ENCODE measurements at places on chromosomes 11 and 22.

DNA sequence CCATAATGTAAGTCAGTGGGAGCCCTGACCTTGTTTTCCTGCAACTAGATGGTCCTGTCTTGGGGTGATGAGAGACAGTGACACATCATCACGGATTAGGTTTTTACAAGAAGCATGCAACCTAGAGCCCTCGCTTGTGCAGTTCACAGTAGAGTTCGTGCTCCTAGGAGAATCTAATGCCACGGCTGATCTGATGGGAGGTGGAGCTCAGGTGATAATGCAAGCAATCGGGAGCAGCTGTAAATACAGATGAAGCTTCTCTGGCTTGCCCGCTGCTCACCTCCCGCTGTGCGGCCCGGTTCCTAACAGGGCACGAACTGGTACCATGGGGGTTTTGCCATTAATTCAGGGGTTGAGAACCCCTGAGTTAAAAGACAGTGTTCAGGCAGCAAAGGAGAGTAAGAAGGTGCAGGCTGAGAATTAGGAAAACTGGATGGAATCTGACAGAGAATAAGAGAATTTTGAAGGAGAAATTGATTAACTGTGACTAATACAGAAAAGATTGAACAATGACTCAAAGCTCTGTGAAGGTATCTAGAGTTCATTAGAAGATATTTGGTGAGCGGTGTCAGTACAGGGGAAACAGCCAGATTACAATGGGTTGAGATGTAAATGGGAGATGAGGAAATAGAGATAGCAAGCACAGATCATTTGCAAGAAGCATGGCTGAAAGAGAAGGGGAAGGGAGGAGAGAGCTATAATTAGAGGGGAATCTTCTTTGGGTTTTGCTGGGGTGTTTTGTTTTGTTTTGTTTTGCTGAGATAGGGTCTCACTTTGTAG is 21.0 kb downstream of the WEE1 start:
- DNase-seq: no peak

GRCh38 chr22:39684702-39685281 is 114.2 kb downstream of the CACNA1I start:
- DNase-seq: no peak

GRCh38 chr11:125532668-125533067 is 36.6 kb upstream of the FEZ1 start:
- DNase-seq: no peak

GRCh38 chr11:119298726-119299125 is 18.2 kb downstream of the MCAM start:
- DNase-seq: no peak

GRCh38 chr11:77487790-77488189 is 13.9 kb upstream of the PAK1 start:
- DNase-seq: no peak

DNA sequence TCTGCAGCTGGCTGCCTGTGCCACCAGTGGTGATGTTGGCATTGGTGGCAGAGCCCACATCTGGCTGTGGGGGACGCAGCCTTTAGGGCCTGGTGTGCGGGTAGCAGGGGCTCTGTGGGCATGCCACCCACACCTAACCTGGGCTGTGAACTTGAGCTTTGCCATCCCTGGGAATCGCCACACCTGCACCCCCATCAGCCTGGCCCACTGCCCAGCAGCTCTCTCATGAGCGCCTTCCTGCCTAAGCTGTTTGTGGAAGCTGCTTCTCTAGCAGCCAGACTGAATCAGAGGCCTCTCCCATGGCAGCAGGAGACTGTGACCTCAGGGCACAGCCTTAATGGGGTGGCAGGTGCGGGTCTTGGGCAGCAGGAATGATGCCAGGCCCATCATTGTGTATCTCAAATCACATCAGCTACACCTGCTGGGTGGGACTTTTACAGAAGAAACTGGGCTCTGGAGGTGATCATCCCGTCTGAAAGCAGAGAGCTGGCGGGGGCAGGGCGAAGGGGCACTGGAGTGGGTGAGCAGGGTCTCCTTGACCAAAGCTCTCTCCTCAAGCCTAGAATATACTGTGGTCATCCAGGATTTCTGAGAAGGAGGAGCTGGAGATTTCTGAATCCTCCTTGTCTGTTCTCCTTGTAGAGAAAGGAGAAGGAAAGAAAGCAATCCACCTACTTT is 17.8 kb upstream of the CARS1 start:
- DNase-seq: no peak

GRCh38 chr11:72433455-72434036 is 785 bp downstream of the CLPB start:
- DNase-seq: no peak

- no peak for DNase-seq
Observed at GRCh38 chr11:122322329-122322728, 206.3 kb upstream of the BLID start.

DNA sequence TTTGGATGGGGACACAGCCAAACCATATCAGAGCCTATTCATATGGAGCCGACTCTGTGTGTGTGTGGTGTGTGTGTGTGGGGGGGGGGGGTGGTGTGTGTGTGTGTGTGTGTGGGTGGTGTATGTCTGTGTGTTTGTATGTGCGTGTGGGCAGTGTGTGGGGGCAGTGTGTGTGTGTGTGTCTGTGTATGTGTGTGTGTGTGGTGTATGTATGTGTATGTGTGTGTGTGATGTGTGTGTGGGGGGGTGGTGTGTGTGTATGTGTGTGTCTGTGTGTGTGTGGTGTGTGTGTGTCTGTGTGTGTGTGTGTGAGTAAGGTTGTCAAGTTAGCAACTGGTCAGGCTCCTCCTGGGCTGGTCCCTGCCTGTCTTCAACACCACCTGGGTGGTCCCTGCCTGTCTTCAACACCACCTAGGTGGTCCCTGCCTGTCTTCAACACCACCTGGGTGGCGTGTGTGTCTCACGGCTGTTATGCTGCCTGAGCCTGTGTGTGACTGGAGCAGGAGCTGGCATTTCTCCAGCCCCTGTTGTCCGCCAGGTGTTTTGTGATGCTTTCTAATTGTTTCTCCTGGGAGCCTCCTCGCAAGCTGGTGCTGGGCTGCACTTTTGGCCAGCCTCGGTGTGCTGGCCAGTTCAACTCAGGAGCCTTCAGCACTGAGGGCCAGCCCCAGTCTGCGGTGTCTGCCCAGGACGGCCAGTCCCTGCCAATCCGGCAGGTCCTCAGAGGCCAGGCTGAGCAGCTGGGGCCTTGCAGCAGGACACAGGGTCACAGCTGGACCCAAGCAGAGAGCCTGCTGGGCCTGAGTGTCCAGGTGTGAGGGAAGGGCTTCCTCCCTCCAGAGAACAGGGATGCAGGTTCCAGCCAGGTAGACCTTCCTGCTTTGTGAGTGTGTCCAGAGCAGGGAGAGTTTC is 21.5 kb upstream of the PVALB start:
- no peak for DNase-seq

DNA sequence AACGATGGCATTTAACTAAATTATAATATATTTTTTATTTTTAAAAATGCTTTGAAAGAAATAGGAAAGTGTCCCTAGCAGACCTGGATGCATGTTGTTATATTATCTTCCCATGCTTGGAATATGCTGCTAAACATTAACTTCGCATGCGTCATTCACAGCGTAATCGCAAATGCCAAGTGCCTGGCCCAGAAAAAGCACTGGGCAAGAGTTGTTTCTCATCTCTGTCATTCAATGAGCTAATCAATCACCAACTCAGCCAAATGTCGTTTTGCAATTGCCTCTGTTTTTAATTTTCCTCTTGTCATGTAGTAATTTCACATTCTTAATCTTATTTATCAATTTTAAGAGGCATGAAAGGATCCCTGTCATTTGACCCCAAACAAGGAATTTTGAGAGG is 1421.9 kb downstream of the BRD1 start:
- DNase-seq: no peak

DNA sequence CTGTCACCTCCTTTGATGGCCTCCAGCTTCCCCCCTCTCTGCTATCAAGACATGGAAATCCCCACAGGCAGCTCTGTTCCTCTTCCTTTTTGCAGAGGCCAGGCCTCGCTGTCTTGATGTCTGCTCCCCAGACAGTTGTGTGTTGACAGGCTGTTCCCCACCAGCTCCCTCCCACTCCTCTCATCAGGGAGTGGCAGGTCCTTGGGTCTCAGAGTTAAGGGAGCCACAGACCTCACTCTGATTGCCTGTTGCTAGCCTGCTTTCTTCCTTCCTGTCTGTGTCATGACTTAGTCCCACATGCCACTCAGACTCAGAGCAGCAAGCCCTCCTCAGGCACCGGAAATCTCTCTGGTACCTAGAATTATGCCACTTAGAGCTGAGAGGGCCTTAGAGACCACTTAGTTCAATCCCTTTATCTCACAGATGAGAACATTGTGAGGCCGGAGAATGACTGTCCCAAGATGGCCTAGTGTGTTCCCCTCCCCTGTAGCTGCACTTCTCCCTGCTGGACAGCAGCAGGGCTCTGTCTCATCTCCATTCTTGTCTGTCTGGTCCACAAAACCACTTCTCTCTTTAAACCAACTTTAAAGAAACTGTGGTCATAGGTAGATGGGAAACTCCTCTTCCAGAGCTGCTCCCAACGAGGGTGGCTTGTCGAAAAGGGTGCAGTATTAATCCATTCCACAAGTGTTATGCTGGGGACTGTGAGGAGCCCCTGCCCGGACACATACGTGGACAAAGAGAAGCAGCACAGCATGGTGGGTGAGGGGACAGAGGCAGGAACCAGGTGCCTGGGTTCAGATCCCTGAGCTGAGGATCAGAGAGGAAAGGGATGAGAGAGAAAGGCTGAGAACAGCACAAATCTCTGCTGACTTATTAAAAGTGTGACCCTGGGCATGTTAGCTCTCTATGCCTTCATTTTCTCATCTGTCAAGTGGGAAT is 4.2 kb downstream of the AMPD3 start:
- DNase-seq: peak; percentile 72

DNA sequence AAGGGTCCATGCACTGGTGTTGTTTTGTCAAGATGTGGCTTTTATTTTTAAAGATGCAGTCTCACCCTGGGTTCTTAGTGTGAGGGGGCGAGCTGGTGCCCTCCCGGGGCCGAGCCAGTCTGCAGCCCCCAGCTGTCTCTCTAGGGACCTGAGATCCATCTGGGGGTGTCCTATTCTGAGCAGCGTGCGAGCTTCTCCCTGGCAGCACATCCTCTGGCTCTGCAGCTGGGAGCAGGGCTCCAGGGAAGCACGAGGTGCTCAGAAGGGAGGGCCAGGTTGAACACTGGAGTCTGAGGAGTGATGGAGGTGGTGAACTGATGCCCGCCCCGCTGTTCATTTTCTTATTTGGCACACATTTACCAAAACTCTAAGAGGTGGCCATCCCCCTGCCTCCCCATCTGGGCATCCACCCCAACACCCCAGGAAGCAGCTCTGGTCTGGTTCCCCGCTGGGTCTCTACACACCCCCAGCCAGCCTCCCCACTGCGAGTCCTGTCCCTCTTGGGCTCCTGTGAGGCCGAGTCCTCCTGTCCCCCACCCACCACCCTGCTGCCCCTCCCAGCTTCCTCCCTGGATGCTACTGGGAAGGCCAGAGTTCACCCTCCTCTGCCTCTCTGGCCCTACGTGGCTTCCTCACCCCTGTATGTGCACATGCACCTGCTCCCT is 956.4 kb downstream of the BRD1 start:
- DNase-seq: no peak

DNA sequence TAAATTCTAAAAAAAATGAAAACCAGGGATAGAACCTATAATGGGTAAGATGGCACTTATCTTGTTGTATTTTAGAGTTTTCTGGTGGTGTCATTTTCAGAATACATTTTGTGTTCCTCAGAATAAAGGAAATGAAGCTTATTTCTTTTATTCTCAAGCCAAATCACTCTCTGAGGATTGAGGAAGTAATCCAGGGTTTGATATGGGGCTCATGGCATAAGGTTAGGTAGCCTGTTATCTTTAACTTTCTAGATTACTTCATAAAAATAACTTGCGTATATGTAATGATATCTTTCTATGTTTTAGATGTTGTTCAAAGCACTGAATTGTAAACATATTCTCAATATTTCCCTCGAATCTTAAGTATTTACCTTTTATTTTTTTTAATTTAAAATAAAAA is 33.5 kb downstream of the PDE3B start:
- DNase-seq: no peak

- DNase-seq: no peak
Observed at GRCh38 chr22:20957683-20958431, 9.2 kb upstream of the AIFM3 start.

DNA sequence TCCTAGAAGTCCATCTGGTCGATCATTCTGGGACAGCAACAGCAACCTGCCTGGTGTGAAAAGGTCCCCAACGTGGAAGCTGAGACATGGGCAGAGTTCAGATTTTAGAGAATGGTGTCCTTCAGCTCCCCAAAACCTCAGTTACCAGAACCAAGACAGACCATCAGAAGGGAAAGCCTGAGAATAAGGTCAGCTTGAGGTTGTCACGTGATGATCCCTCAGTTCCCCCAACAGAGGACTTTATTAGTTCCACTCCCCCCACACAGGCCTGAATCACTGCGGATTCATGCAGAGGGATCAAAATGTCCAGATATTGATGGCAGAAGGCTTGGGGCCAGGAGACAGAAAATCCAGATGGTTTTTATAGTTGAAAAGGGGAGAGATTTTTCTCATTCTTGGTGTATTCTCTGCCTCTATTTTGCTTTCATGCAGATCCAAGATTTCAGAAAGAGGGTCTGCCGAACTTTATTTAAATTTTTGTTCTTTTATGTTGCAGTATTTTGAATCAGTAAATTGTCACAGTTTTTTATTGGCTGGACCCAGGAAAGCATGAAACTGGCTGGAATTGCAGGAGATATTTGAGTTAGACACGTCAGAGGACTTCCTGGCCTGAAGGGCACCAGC is 139.0 kb upstream of the NTM start:
- DNase-seq: no peak

DNA sequence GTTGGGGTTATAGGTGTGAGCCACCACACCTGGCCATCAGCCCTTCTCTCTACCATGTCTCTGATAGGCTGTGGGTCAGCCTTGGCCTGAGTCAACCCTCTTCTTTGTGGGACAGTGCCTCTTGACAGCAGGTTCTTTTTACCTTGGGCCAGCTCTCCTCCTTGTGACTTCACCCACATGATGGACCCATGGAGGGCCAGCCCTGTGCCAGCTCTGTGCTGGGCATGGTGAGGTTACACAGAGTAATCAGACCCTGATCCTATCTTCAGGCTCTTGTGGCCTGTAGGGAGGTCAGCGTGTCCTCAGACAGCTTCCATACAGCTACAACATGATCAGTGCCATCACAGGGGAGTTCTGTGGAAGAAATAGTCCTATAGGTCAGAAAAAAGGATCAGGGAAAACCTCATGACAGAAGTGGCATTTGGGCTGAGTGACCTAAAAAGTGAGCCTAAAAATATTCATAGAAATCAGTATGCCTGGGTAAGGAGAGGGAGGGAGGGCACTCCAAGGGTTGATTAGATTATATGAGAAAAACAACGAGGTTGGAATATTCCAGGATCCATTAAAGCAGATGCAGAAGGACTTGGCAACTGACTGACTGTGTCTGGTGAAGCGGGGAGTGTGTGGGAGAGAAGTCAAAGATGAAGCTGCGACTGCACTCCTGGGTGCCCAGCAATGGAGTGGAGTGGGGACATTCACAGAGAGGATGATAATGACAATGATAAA is 17.1 kb downstream of the OTOG start:
- DNase-seq: no peak

GRCh38 chr11:3939211-3939610 is 83.7 kb downstream of the STIM1 start:
- no peak for DNase-seq

- no peak for DNase-seq
Observed at GRCh38 chr11:131824771-131825170, 454.4 kb downstream of the NTM start.

Measured in T-cell (primary cell).